ENCODE measurements at places on chromosomes 4 and X.
A peak's percentile ranks its signal among the peaks of the same experiment; 100 is the strongest.

DNA sequence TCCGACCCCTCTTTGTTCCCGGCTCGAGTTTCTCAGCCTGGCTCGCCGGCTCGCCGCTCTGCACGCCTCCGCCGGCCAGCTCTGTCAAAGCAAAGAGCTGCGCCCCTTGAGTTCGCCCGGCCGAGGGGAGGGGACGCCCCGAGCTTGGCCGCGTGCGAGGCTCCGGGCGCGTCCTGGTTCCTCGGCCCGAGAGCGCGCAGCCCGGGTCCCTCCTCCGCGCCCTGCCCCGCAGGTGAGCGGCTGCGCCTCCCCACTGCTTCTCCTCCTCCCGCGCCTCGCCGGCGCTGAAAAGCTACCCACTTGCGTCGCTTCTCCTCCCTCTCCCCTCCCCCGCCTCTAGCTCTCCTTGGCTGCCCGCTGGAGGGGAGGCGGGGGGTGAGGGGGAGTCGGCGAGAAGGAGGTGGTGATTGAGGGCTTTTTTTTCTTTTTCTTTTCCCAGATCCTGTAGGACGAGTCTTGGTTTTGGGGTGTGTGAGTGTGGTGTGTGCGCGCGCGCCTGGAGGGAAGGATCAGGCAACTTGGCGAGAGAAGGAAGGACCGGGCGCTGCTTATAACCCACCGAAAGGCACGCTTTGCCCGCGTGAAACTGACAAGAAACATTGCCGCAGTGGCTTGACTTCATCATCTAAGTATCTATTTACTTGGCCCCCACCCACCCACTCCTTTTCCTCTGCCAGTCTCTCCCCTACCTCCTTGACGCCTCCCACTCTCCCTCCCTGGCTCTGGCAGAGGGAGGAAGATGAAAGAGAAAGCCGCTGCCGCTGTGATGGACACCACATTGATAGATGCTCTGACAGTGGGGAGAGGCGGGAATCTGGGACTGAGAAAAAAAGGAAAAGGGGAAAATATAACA, at the start of gene LEF1:
LEF1 (minus strand) TSS at position 262 of the 853 bp plus-strand sequence. CDS start 1,165 bp downstream, outside the sequence.
- DNase-seq = peak; percentile 28

DNA sequence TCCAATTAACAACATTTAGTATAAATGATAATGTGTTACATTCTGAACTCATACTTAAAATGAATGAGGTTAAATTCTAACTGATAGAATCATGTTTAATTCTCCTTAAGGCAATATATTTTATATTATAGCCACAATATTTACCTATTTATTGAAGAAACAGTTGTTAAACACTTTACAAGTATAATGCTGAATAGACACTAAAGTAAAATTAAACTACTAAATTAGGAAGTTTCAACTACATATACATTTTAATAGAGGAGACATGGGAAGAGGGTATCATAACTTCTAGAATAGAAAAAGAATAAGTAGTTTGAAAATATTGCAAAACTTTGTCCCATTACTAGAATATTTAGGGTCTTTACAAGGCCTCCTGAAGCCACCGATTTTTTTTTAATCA, 36.2 kb upstream of the GRIA2 start:
- DNase-seq = no peak

- no peak for DNase-seq
Measured at GRCh38 chrX:131729295-131729694, 185.4 kb downstream of the OR13H1 start.

DNA sequence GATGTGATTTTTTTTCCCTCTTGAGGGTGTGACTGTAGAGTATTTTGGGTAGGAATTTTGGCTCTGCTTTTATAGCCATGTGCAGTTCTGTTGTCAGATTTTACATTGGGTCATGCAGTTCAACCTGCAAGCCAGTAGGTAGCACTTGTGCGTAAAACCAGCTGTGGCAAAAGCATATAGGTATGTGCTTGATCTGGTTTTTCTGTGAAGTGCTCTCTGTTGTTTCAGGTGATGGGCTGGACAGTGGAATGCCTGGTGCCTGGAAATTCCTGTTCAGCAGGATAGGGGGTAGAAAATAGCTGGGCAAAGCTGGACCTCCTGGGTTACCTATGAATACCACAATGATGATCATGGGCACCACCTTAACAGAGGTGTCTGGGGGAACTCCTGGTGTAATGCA, 584.2 kb upstream of the PCDH10 start:
- no peak for DNase-seq

DNA sequence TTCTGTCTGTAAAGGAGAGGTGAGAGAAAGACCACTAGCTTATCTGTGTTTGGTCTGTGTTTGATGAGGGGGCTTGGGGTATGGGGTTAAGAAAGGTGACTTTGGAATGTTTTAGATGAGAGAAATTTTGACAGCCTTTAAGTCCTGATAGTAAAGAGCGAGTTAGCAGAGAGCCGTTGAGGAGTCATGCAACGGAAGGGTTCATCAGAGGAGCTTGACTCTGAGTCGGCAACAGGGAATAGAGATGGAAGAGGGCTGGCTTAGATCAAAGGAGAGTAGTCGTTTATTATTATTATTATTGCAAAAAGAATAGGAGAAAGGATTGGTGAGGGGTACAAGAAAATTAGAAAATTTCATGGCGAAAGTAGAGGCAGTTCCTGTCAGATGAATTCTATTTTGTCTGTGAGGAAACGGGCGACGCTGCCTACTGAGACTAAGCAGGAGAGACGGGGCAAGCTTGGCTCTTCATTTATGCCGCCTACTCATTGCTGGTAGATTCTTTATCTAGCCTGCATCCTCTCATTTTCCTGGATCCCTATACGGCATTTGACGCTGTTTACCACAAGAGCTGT, 473 bp upstream of the VAMP7 start:
- no peak for DNase-seq

DNA sequence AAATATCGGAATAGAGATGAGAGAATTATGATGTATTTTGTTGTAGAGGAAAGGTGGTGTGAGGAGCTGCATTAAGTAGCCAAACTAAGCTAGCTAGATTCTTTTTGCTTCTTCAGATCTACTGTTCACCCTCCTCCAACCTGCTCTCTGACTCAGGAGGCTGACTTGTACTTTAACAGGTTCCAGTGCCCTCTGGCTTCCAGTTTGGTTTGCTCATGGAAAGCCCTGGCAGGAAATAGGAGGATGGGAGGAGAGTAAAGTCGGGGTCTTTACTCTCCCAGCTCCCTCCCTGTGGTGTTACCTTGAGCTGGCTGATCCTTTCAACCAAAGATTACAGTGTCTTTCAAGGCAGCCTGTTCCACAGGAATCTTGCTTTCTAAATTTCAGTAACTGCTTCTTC, 277.0 kb upstream of the EDA2R start:
- DNase-seq = no peak

DNA sequence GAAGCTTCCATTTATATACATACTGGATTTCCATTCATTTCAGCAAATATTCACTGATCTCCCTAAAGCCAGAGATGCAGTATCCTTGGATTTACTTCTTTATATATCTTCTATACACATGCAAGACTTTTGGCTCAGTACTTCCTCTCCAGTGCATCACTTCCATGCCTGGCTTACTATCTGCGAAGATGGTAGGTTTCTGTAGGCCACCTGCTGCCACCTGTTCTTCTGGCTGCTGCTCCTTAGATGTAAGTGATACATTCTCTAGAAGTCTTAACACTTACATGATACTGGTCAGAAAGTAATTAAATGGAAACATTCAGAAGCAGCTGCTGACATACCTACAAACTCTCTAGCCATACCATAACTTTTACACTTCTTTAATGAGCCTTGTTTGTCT, 48.9 kb downstream of the TBC1D9 start:
- no peak for DNase-seq

DNA sequence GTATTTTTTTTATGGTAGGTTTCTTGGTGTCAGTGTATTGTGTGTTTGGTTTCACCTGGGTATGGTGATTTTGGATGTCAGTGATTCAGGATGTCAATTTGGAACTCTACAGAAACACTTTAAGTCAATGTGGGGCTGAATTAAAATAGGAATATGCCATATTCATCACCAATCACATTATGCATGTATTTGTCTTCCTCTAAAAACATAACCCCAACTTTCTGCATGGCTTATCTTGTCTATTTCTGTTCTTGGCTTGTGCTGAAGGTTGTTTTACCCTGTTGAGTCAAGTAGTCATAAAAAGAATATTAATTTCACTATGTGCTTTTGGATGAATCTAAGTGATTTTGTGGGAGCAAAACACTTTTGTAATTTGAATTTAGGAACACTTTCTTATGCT, 19.0 kb downstream of the ZNF721 start:
- DNase-seq = no peak

DNA sequence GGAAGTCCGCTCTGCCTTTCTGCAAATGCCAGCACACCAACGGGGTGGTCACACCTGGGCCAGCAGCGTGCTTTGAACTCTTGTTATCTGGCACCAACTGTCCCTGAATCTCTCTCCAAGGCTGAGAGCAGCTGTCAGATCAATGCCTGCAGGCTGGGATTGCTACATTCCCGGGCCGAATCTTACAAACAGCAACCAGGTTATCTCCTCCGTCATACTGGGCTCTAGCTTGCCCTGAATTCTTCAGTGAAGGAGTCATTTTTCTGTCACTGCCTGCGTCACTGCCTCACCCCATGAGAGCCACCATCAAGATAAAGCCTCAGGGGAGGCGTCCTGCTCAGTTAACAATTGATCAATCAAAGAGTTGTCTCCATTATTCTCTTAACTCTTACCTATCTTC, 329.4 kb upstream of the PPARGC1A start:
- no peak for DNase-seq

- no peak for DNase-seq
Measured at GRCh38 chr4:99463566-99463965, 28.4 kb upstream of the ADH7 start.

DNA sequence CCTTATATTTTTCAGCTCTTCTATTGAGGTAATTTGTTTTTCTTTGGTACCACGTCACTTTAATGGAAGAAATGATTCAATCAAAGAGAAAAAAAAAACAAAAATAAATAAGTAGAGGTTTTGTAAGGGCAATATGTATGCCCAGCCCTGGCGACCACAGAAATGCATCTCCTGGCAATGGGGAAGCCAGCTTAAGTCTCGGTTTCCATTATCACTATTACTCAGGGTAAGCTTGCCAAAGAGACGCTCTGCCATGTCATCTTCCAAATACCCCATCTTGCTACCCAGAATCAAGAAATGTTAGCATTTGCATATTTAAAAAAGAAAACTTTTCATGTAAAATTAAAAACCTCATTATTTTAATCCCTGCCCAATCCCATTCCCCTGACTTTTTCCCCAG, 68.8 kb downstream of the FAM47C start:
- DNase-seq = no peak

GRCh38 chrX:103212749-103213457, 2.0 kb upstream of the BEX4 start:
- no peak for DNase-seq

- no peak for DNase-seq
Measured at GRCh38 chr4:129455482-129455881, 359.5 kb downstream of the C4orf33 start.

- no peak for DNase-seq
Measured at GRCh38 chrX:38850807-38851544, 49.7 kb downstream of the MID1IP1 start.

DNA sequence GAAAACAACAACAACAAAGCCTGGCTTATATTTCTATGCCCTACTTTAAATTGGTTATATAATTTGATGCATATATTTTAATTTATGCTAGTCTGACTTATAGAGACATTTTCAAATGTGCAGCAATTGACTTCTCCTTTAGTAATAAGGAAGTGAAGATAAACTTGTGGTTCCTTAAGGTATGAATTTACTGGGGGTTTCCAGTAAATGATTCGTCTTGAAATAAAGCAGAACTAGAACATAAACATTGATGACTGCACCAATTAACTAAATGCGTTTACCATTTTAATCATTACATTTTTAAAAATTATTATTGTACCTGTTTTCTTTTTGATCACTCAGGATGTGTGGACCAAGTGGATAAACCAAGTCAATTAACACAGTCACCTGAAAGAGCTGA, 99.6 kb upstream of the CCSER1 start:
- no peak for DNase-seq

DNA sequence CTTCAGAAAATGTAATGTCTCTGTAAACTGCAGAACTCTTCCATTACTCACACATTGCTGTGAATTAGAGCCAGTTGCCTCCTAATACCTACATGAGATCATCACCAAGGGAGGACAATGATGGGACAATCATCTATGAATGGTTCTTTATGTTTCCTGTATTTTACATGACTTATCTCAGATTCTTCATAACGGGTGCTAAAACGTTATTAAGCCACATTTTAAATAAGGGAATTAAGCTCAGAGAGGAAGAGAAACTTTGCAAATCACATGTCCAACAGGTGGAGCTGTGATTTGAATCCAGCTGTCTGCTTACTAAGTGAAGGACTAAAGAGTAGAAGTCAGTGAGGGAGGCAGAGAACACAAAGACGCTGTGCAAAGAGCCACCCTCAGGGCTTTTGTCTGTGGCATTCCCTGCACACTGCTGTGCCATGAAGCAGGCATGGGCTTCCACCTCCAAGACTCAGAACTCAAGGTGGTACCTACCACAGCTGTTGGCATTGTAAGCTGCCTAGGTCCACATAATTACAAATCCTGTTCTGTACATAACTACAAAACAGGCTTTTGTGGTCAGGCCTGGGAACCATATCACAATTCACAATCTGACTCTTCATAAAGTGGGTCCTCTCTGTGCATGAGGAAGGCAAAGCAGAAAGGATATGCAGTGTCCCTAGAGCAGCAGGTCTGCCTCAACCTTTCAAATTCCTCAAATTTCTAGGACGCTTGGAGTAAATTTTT, 12.8 kb downstream of the TBC1D9 start:
- DNase-seq = no peak

- no peak for DNase-seq
Measured at GRCh38 chrX:13305108-13305507, 14.7 kb downstream of the ATXN3L start.

- peak; percentile 41 for DNase-seq
Measured at GRCh38 chr4:74531963-74532794, 87.2 kb downstream of the AREG start.

DNA sequence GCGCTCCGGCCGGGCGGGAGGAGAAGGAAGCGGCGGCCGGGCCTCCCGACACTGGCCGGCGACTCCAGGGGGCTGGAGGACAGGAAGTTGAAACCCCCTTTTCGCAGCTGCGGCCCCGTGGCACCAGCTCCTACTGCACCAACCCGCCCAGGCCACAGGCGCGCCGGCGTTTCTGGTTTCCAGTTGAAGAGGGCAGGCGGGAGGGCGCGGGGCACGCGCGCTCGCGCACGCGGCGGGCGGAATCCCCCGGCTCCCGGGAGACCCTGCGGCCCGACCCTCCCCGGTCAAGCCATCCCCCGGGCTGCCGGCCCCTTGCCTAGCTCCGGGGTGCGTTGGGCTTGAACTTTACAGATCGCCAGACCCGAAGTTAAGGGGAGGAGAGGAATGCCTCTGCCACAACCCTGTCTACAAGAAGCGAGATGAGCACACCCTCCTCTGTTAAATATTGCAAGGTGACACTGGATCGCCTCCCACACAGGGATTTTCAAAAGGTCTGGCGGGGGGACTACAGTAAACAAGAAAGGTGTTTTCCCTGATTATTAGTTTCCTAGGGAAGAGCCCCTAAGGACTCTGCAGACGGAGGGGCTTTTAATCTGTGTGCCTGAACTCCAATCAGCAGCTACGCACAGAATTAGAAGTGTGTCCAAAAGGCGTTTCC, 1.4 kb downstream of the ELOVL6 start:
- DNase-seq = peak; percentile 34

Data from SHP77 (cell line).